ENCODE measurements at places on chromosomes 4 and X.

- peak; percentile 65 for DNase-seq
Measured at GRCh38 chrX:17737986-17738713, 857 bp downstream of the SCML1 start.

DNA sequence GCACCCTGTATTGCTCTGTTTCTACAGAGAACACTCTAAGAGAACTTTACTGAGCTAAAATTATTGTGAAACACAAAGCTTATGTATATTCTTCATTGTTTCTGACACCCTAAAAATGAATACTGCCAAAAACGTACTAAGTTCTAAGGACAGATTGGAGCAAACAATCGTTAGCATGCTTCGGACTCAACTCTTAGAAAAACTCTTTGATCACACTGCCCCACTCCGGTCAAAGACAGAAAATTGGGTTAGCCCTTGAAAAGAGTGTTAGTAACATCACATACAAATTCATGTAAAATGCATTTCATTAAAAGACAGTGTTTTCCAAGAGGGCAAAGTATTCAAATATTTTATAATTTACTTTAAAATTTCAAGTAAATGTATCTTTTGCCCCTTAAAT lies 177.4 kb downstream of the DCHS2 start:
- DNase-seq: no peak

DNA sequence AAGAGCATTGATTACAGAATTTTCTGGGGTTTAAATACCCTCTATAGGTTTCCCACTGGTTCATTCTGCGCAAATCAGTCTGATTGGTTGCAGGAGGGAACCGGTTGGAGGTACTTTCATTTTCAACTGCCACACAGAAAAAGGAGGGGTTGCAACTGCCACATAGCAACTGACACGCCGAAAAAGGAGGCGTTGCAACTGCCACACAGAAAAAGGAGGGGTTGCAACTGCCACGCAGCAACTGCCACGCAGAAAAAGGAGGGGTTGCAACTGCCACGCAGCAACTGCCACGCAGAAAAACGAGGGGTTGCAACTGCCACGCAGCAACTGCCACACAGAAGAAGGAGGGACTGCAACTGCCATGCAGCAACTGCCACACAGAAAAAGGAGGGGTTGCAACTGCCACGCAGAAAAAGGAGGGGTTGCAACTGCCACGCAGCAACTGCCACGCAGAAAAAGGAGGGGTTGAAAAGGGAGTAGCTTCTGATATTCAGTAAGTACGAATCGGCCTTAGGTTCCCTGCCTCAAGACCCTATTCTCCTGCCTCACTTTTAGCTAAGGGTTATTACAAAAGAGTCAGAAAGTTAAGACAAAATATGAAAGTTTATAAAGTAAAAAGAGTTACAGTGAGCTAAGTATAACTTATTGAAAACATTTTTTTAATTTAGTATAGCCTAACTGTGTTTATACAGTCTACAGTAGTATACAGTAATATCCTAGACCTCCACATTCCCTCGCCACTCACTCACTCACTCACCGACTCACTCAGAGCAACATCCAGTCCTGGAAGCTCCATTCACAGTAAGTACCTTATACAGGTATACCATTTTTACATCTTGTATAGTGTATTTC lies 431.8 kb downstream of the KCTD8 start:
- no peak for DNase-seq

DNA sequence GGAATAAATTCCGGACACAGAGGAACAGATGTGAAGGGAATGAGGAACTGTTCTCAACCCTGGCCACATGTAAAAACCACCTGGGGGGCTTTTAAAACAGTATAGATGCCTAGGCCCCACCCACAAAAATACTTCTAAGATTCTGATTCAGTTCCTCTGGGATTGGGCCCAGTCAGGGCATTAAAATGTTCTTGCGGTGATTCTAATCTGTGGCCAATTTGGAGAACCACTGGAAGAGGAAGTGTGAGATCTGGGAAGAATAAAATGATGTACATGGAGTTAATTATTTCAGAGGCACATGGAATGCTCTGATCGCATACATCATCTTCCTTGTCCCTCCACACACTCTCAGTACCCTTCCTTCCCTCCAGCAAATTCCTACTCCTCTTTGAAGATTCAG lies 192.2 kb downstream of the APBB2 start:
- DNase-seq: no peak

DNA sequence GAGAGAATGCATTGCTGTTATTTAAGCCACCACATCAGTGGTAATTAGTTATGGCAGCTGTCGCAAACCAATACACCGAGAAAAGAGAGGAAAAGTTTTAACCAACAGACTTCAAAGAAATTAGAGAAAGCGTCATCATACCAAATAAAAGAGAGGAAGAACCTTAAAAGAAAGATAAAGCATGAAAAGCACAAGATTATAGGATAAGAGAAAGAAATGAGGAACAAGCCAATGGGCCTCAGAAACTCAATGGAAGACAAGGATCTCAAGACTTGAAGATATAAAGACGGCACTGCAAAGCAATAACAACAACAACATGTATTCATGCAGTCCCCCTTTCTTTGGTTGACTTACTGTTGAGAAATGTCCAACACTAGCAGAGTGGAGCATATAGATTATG lies 22.8 kb upstream of the ASMTL start:
- no peak for DNase-seq

GRCh38 chr4:100838286-100838685 lies 320.5 kb upstream of the EMCN start:
- no peak for DNase-seq

DNA sequence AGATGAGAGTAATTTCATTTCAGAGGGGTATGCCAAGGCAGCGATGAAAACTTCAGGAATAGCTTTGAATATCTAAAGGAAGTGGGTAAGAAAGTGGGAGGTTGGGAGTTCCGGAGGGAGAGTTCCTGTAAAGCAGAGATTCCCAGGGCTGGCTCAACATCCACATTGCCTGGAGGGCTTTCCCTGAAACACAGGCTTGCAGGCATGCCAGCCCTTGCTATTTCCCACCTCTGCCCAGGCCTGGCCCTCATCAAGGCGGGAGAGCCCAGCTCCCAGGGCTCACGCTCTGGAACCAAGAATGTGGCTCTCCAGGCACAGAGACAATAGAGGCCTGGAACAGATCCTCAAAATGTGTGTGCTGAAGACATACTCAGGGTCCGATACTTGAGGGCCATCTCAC lies 43.8 kb upstream of the CLDN34 start:
- no peak for DNase-seq

- no peak for DNase-seq
Measured at GRCh38 chr4:54626113-54626512, 31.6 kb upstream of the KIT start.

DNA sequence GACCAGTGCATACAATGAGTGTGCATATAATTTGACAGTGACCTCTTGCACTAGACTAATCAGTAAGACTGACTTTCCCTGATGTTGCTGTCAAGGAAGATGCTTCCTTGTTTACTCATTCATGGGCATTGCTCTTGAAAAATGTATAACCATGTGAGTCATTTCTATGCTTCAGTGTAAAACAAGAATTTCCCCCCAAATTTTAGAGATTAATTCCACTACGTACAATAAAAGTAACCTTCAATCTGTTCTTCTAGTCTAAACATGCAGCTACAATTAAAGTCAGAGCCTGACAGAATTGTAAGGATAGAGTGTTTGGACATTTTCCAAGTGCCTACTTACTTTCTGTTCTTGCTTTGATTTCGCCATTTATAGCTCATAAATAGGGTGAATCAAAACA lies 935.7 kb downstream of the RAPGEF2 start:
- no peak for DNase-seq

DNA sequence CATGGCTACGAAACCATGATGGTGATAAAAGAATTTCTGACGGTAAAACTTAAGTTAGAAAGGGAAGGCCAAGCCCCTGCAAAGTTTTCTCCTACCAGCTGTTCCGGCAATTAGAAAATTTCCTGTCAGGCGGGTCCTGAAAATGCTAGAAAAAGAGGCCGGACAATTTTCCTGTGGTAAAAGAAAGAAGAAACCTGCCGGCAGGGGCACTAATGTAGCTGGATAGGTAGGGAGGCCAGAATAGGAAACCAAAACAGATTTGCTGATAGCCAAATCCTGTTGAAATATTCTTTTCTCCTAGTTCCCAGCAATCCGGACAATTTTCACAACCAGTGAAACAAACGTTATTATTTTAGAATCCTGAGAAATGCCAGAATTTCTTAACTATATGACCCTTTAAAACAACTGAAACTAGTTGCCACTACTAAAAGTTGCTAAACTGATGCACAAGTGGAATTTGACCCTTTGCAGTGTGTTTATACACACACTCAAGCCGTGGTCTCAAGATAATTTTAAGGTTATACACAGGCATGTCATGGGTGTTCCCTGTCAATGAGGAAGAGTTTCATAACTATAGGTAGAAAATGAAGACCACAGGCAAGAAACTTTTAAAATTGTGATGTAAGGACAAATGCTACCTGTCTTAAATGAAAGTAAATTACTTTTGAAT lies 47.7 kb downstream of the RPS6KA3 start:
- DNase-seq: peak; percentile 12

DNA sequence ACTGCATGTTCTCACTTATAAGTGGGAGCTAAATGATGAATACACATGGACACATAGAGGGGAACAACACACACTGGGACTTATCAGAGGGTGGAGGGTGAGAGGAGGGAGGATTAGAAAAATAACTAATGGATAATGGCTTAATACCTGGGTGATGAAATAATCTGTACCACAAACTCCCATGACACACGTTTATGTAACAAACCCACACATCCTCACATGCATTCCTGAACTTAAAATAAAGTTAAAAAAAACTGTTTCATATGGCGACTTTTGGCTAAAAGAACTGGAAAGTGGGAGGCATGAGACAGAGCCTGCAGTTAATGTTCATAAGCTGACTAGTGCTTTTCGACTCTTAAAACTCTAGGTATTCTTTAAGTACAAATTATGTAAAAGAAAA lies 98.9 kb upstream of the NPFFR2 start:
- DNase-seq: no peak

DNA sequence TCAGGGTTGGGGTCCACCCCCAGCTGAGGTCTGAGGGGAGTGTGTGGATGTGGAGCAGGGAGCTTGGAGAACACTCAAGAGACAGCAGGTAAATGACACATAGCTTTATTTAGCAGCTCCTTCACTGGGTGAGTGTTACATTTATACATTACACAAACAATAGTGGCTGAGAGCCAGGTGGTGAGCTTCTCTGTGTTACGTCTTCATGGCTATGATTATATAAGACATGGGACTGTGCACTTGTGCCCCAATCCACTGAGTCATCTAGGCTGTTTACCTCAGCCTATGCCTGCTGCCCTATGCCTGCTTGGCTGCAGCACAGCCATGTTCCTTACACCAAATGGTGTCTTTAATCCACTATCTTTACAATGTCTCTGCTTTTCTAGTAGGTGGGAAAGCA lies 459.6 kb downstream of the AFF2 start:
- no peak for DNase-seq

GRCh38 chr4:92101737-92102172 lies 202.0 kb upstream of the GRID2 start:
- DNase-seq: peak; percentile 7

- DNase-seq: no peak
Measured at GRCh38 chr4:141180991-141181761, 39.5 kb upstream of the ZNF330 start.

DNA sequence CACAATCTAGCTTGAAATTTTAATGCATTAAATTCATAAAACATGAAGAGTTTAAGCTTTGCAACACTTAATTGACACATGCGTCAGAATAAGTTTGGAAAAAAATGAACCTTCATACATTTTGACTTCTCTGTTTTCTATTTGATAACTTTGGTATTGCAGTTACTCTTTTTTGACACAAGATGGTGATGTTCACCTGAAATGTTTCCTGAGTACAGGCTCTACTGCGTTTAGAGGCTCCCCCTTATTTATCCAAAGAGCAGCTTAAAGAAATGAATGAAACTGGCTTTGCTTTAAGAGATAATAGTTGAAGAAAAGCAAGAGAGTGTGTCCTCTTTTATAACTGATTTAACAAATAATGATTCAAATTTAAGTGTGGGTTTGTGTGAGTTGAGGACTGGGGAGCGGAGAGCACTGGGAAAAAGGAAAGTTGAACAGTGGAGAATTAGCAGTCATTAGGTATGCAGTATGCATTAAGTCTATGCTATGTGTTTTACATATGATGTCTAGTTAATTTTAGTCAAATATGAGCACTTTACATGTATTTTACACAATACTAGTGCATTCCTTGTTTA lies 180.6 kb upstream of the NUDT6 start:
- DNase-seq: peak; percentile 18

GRCh38 chr4:13881892-13882291 lies 254.4 kb upstream of the BOD1L1 start:
- no peak for DNase-seq

- DNase-seq: peak; percentile 4
Measured at GRCh38 chrX:80808881-80809411, 731 bp downstream of the BRWD3 start.

GRCh38 chrX:78092296-78092695 lies 11.8 kb upstream of the PGK1 start:
- DNase-seq: peak; percentile 34

GRCh38 chrX:7746856-7747255 lies 96.1 kb upstream of the VCX start:
- DNase-seq: no peak

DNA sequence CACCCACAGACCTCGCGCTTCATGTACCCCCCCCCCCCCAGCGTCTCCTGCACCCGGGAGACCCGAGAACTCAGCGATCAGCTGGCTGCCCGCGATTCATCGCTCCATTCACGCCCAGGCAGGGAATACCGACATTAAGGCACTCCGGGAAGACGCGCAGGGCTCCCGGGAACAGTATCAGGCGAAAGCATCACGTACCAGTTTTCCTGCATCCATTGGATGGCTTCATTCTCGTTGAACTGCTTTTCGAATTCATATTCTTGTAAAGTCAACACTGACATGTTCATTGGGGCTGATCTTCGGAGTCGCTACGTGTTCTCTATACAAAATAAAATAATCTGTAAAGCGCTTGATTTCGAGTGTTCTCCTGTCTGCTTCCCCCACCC lies 373 bp downstream of the ELOVL6 start:
- DNase-seq: no peak

GRCh38 chrX:56068274-56068758 lies 163.8 kb upstream of the KLF8 start:
- no peak for DNase-seq

GRCh38 chrX:120726294-120726693 lies 96.4 kb upstream of the C1GALT1C1 start:
- DNase-seq: no peak

- DNase-seq: no peak
Measured at GRCh38 chr4:123506011-123506695, 109.6 kb downstream of the SPRY1 start.

GRCh38 chr4:48030470-48030869 lies 13.9 kb downstream of the NIPAL1 start:
- no peak for DNase-seq
